Activated CD8-positive, alpha-beta T cell treated with anti-CD3 and anti-CD28 coated beads for 36 hours (primary cell): ENCODE measurements at places on chromosomes 1 and 21. TPM values are rescaled to one million over a fixed set of nuclear protein-coding genes. Genes with fewer than 3 reads are reported as not detected.

CXADR gene
- 0.29 TPM for total RNA-seq

C8A gene
- not detected for total RNA-seq

KRTAP22-2 gene
- total RNA-seq = not detected

INPP5B gene
- total RNA-seq = 29.1 TPM

DNA sequence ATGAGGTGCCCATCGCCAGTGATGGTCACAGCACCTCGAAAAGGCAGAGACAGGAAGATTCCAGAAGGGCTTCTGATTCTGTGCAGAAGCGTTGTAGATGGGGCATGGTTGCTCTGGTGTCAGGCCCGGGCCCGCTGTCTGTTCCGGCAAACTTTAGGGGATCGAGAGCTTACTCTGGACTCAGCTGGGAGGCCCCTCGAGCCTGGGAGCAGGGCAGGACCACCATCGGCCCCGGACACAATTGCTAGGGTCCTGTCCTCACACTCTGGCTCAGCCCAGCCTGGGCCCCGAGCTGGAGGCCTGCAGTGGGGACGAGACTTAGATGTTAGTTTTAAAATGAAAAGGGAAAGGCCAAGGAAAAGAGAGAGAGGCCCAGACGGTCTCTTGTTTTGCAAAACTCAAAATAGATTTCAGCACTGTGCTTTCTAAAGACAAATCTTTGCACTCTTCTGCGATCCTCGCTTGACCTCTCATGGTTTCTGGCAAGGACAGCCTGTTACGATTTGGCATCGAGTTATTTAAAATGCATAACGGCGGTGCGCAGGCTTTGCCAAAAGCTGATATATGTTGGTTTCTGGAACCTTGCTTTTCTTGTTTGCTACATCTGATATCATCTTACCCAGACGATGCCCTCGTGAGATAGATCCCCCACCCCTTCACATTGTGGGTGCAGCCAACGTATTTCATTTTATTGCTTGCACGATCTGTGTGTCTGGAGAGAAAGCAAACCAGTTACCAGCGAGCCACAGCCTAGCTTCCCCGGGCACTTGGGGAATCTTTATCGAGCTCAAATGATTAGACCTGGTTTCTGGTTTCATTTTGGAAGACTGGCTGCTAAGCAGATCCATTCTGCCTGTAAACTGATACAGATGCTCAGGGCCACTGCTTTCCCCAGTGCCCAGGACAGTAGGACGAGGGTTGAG, 58.0 kb downstream of the PRDM16 start:
- H3K36me3 ChIP-seq = no peaks in the 10 kb centered on the region
- no peaks in the 10 kb centered on the region for H3K27me3 ChIP-seq
- DNase-seq = no peak
- no peak overlapping the region for H3K4me3 ChIP-seq

DNA sequence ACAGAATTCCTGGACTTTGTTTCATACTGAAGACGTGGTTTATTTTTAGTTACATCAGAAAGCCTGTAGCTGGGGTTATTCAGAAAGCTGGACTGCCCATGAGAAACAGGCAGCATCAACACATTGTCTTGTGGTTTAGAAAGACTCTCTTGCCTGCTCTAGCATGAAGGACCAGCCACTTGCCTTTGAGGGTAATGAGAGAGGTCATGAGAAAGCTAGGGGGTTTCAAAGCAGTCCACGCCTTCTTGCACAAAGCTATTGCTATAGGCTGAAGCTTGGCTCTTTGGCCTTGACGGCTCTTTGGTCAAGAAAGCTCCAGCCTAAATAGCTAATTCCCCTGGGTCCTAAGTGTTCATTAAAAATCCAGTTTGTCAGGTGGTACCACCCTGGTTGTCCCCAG, 208.1 kb downstream of the PRDM2 start:
- no peak for DNase-seq
- no peaks in the 10 kb centered on the region for H3K36me3 ChIP-seq
- H3K4me1 ChIP-seq = no peaks in the 10 kb centered on the region

DNA sequence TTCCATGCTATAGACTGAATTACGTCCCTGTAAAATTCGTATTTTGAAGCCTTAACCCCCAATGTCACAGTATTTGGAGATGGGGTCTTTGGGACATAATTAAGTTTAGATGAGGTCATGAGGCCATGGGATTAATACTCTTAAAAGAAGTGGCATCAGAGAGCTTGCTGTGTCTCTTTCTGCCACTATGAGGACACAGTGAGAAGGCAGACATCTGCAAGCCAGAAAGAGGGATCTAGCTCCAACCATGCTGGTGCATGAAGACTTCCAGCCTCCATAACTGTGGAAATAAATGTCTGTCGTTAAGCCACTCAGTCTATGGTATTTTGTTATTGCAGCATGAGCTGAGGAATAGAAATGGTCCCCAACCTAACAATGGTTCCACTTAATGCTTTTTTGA, 99.0 kb downstream of the LTN1 start:
- H3K36me3 ChIP-seq = no peaks in the 10 kb centered on the region
- no peak for DNase-seq
- no peak overlapping the region for H3K27ac ChIP-seq
- no peak overlapping the region for H3K4me3 ChIP-seq

- no peaks in the 10 kb centered on the region for H3K36me3 ChIP-seq
- no peak overlapping the region for H3K27ac ChIP-seq
- H3K4me3 ChIP-seq = no peak overlapping the region
- no peak for DNase-seq
- peaks cover 10% of the 10 kb centered on the region for H3K27me3 ChIP-seq
Measured at GRCh38 chr1:60065199-60065598, 8.4 kb downstream of the C1orf87 start.
